ENCODE measurements at places on chromosomes 1 and 21.

DNA sequence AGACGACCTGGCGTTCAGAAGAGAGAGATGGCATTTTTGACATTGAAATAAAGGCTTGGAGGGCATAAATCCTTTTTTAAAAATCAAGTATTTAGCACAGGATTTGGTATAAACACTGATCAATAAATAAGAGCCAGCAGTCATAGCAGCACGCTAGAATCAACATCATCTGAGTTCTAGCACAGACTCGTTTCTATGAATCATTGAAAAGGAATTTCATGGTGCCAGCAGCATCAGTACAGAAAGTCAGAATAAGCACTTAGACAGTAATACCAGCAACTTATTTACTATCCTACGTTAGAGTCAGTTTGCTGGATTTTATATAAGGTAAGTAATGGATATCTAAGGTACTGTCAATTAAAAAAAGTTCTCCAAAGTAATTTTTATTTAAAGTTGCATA, 119.3 kb downstream of the HLCS start:
- no peak for DNase-seq

- DNase-seq, result no peak
Observed at GRCh38 chr1:10211805-10212410, 1.5 kb downstream of the KIF1B start.

- no peak for DNase-seq
Observed at GRCh38 chr1:3541936-3542335, 69.4 kb downstream of the MEGF6 start.

DNA sequence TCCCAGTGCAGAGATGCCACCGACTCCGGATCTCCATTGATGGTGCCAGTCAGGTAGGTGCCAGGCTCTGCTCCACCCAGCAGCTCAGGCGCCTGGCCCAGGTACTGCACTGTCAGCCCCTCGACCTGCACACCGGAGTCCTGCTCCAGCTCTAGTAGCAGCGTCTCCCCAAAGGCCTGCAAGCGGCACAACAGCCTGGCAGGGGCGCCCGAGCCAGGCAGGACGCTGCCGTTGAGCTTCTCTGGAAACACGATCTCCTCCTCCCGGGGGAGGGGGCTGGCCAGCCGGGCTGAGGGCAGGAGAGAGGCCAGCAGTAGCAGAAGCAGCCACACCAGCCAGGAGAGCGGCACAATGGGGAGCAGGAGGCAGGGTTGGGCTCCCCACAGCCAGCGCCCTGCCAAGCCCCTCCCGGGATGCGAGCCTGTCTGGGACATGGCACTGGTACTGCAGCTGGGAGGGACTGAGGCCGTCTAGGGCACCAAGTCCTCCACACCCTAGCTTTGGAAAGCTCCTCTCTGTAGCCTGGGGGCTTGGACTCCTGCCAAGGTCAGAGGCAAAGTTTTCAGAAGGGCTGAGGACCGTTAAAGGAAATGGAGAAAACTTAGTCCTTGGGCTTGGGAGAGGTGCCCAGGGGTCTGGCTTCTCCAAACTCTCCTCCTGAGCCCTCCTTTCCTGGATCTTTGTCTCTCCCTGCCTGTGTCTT, 509 bp downstream of the ADAMTS4 start:
- DNase-seq, result no peak

DNA sequence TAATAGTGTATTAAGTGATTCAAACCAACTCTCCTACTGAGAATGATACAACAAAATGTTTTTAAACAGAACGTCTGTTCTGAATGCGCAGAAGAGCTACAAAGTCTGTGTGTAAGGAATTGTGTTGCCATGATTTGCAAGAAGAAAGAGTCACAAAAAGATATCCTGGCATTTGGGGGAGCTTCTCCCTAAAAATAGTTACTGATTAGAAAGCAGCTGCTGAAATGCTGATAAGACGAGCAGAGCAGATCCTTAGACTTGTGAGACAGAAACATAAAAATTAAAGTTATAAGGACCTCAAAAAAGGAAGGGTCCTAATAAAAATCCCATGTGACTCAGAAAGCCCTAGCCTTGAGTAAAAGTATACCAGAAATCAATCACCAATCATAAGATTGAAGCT, 54.9 kb upstream of the CRB1 start:
- DNase-seq, result no peak

GRCh38 chr1:92623187-92623778, 136.6 kb upstream of the GFI1 start:
- no peak for DNase-seq

DNA sequence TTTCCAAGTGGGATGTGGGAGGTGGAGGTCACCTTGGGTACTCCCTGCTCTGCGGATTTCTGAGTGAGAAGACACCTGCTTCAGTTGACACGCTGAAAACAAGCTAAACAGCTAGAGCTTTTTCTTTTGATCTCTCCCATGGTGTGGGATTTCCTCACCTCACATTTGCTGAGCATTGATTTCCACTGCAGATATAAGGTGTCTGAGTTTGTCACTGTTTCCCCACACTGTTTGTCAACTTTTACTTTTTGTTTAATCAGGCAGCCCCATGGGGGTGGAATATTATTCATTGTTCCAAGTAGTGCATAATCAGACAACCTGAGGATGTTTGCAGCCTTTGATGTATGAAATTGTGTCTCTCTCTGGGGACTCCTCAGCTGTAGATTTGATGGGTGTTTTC, 49.5 kb downstream of the FASLG start:
- no peak for DNase-seq

DNA sequence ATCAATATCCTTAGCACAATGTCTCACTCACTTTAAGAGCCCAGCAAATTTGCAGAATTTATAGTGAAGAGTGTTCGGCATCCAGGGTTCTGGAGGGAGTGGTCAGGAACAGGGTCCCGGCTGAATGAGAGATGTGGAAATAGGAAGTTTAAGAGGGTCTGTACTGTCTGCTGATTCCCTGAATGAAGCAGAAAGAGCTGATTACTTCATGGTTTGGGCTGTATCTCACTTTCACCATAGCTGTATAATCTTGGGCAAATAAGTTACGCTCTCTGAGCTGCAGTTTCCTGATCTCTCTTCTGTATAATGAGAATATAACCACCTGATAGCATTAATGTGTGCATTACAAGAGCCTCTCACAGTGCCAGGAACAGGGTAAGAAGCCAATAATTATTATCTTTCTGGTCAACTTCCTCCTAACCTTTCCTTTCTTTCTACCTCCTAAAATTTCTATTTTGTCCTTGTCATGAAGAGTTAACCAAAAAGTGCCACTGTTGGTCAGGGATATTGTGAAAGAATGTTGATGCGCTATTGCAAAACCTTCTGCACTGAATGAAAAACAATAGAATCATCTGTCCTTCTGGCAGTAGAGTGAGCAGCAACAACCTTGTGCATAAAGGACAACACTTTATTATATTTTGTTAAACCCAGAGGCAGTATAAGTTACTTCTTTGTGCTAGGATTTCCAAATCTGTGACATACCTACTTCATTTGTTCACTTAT, 14.7 kb upstream of the PTGFR start:
- no peak for DNase-seq

GRCh38 chr1:118486199-118486598, 301.2 kb upstream of the SPAG17 start:
- DNase-seq, result no peak

GRCh38 chr1:182688436-182689205, 4.2 kb upstream of the RGS8 start:
- no peak for DNase-seq

- no peak for DNase-seq
Observed at GRCh38 chr1:54064299-54064698, 10.9 kb downstream of the TCEANC2 start.

GRCh38 chr1:93702111-93702827, 20.6 kb upstream of the BCAR3 start:
- DNase-seq, result no peak

- DNase-seq, result no peak
Observed at GRCh38 chr1:11761988-11762406, at the start of gene C1orf167. Gene C1orf167 (plus strand): TSS chr1:11762193. CDS start chr1:11764401, 2,208 bp downstream.

DNA sequence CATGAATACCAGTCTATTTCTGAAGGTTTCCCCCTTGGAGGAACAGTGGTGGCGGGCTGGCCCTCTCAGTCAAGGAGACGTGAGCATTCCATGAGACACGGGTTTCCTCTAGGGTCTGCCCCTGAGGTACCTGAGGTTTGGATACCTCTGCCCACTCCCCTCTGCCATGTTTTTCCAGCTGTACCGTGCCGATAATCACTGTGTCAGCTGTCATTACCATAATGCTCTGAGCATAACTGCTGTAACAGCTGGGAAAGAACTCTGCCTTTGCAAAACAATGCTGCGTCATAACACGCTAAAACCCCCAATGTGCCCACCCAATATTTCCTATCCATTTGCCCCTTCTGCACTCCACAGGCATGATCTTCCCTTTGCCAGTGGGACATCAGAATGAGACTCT, 425.1 kb downstream of the KIF26B start:
- no peak for DNase-seq

DNA sequence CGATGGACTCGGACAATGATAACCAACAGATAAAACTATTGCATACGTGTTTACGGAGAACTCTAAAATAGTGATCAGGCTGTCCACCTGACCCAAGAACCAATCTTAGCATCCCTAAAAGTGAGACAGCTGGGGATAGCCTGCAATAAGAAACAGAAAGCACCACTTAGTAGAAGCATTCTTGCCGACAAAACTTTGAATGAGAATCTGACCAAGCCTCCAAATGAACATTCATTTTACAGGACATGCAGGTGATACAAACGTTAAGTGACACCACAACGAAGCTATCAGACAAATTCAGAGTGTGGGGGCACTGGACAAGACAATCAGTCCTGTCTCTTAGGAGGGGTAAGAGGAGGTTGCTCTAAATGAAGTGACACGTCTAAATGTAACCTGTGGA, 1.2 kb downstream of the PSMG1 start:
- no peak for DNase-seq

DNA sequence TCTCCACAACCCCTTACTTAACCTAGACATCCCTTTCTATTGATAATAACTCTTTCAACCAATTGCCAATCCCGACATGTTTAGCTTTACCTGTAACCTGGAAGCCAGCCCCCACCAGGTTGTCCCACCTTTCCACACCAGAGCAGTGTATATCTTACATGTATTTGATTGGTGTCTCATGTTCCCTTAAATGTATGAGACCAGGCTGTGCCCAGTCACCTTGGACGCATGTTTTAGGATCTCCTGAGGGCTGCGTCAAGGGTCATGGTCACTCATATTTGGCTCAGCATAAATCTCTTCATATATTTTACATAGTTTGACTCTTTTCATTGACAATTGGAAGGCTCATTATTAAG, 5.3 kb upstream of the SLC19A1 start:
- DNase-seq, result no peak
